Stimulated activated CD8-positive, alpha-beta memory T cell treated with anti-CD3 and anti-CD28 coated beads, Interleukin-4, amount 100 ng/mL, for 4 hours (primary cell): ENCODE measurements at places on chromosomes 2 and 18.

DNA sequence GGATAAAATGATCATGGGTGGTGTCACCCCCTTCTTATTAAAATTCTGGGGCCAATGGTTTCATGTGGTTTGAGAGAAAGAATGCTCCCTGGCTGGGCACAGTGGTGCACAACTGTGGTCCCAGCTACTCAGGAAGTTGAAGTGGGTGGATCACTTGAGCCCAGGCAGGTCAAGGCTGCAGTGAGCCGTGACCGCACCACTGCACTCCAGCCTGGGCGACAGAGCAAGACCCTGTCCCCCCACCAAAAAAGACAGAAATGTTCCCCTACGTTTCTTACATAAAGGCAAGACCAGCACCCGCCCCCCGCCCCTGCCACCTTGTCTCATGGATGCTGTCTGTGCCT, 53.0 kb upstream of the ID2 start:
- DNase-seq, result no peak

GRCh38 chr18:12491611-12492435, 84.1 kb downstream of the PRELID3A start:
- no peak for DNase-seq

- DNase-seq, result no peak
These were observed 45.4 kb upstream of the LRATD1 start for GRCh38 chr2:14587119-14587518.

DNA sequence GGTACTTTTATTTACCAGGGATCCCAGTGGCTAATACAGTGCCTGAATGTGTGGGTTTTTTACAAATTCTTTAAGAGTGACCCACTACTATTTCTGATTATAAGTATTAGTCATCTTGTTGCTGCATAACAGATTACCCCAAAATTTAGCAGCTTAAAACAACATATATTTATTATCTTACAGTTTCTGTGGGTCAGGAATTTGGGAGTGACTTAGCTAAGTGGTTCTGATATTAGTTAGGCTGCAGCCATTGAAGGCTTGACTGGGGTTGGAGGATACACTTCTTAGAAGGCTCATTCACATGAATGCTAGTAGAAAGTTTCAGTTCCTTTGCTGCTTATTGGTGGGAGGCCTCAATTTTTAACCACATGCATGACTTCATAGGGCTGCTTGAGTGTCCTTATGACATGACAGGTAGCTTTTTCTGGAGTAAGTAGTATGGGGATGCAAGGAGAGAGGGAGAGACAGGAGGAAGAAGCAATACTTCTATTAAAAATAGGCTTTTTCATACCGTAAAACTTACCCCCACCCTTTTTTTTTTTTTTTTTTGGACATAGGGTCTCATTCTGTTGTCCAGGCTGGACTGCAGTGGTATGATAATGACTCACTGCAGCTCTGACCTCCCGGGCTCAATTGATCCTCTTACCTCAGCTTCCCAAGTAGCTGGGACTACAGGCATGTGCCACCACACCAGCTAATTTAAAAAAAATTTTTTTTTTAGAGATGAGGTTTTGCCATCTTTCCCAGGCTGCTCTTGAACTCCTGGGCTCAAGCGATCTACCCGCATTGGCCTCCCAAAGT, 13.3 kb upstream of the POLE4 start:
- DNase-seq, result no peak

DNA sequence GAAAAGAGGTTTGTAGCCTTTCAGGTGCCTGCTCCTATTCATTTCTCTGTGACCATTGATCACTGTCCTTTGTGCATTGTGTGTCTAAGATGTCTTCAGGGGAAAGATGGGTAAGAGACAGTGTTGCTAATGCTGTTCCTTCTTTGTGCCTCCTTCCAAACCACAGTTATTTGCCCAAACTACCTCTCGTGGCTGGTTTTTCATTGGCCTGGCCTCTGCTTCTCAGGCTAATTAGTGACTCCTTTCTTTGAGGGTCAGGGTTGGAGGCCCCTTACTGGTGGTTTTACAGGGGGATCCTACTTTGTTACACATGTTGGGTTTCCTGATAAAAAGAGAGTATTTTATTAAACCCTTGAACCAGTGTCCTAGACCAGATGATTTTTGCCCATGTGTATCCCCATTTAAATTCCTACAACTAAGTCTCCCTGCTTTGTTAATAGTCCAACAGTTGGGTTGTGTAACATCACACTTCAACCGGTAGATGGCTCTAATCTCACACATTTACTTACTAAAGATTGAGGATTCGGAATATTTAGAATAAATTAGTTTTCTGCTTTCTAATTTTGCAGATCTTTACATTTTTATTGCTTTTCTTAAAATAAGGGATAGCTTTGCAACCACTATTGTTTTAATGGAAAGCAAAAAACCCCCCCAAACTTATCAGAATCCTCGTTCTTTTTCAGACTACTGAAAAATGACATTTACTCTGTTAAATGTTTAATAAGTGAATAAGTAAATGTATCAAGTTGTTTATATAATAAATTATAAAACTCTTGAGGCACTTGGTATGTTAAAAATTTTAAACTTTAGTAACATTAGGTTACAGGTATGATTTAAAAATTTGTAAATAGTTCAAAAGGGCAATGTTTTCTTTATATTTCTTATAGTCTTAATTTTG, 2.4 kb downstream of the MARS2 start:
- DNase-seq, result no peak

GRCh38 chr2:172442072-172442895, 14.9 kb downstream of the ITGA6 start:
- DNase-seq, result no peak

DNA sequence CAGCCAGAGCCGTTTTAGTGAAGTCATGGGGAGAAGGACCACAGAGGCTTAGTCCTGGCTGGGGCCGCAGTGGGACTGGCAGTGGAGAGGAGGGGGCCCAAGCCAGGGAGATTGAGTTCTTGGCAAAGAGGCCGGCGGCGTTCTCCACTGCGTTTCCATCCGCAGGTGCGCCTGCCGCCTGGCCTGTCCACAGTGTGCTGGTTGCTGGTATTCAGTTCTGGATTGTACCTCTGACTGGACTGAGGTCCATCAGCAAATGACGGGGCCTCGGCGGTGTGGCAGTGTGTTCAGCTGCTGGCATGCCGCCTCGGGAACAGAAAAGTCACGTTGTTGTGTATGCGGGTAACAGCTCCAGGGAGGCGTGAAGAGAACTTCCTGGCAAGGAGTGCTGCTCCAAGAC, 36.8 kb downstream of the LRRFIP1 start:
- no peak for DNase-seq

DNA sequence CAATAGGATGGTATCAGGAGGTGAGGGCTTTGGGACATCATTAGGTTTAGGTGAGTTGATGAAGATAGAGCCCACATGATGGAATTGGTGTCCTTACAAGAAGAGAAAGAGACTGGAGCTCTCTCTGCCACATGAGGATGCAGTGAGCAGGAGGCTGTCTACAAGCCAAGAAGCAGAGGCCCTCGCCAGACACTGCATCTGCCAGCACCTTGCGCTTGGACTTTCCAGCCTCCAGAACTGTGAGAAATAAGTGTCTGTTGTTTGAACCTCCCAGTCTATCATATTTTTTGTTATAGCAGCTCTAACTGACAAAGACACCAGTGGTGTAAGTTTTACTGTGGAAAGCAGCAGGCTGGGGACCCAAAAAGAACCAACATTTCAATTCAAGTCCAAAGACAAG, 571.1 kb upstream of the ID2 start:
- no peak for DNase-seq

DNA sequence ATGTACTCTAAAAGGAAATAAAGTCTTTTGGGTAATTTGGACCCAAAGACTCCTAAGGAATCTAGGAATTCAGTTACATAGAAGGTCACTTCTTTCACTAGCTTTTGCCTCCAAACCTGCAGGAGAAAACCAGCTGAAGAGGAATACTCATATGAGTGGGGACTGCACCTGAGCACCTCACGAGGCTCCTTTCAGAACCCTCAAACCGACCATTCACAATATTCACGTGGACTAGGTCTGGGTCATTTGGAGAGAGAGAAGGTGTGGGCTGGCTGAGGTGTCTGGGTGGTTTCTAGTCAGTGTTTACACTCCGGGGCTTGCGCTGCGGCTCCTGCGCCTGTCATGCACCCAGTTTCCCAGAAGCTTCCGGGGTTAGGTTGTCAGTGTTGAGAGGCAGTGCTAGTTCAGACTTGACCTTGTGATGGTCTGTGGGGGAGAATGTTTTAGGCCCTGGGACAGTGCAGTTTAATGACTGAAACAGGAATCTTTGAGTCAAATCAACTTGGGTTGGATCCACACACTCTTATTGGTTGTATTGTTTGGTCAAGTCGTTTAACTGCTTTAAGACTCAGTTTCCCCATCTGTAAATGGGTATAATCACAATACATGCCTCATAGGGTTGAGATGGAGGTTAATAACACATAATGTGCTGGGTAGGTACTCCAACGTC, 78.4 kb downstream of the LIMS1 start:
- no peak for DNase-seq

GRCh38 chr2:232609607-232610006, 23.8 kb upstream of the EFHD1 start:
- no peak for DNase-seq

DNA sequence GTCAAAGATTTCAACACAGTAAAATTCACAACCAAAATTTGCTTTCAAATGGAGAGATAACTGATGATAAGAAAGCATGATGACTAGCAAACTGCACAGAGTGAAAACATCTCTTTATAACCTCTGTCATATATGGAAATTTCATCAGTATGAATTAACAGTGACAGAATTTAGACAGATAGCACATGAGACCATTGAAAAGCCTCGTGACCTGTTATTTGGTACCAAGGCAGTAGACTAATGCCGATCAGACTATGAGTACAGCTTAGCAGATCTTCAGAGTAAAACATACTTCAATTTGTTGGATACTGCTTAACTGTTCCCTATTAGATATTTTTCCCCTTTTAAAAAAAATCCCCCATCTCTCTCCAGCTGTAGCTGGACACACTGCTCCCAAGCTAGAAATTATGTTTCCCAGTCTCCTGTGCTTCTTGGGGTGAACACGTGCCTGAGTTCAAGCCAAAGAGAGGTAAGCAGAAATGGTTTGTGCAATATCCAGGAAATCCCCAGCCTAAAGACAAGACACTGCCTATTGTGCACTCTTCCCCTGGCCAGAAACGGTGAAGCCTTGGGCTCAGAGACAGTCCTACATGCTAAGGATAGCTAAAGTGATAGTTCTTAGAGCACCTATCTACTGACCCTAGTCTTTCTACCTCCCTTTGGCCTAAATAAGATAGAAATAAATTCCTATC, 256.1 kb downstream of the NCKAP5 start:
- DNase-seq, result no peak

- no peak for DNase-seq
These were observed 719 bp downstream of the SMAD2 start for GRCh38 chr18:47929681-47930198.

- no peak for DNase-seq
These were observed 252.4 kb downstream of the FSIP2 start for GRCh38 chr2:185990861-185991525.

- DNase-seq, result no peak
These were observed 62.1 kb upstream of the PGAP1 start for GRCh38 chr2:196988639-196989038.
